Immature natural killer cell (primary cell): ENCODE measurements at places on chromosomes 13 and 19. TPM values are rescaled to one million over a fixed set of nuclear protein-coding genes. Genes with fewer than 3 reads are reported as not detected.
A peak's percentile ranks its signal among the peaks of the same experiment; 100 is the strongest.

DNA sequence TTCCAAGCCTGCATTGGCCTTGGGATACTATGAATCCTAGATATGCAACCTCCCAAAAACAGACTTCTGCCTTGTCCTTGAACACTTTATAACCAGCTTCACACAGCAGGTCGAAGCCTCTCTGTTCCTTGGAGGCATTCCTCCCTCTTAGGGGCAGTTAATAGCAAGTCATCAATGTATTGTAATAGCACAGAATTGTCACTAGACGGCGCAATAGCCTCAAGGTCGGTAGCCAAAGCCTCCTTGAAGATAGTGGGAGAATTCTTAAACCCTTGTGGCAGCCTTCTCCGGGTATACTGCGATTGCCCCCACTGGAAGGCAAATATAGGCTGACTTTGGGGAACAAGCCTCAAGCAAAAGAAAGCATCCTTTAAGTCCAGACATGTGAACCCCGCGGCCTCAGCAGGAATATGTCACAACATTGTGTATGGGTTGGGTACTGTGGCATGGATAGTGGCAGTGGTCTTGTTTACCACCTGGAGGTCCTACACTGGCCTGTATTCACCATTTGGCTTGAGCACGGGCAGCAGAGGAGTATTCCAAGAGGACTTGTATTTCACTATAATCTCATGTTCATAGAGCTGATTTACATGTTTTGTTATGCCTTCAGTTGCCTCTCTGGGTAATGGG is 61.1 kb downstream of the ZNF431 start:
- H3K27me3 ChIP-seq = peaks cover 1% of the 10 kb centered on the region
- H3K4me1 ChIP-seq = no peaks in the 10 kb centered on the region
- peak; percentile 37 for DNase-seq
- no peaks in the 10 kb centered on the region for H3K36me3 ChIP-seq
- H3K27ac ChIP-seq = no peak overlapping the region
- H3K4me3 ChIP-seq = no peak overlapping the region

- peaks cover 1% of the 10 kb centered on the region for H3K4me1 ChIP-seq
- no peaks in the 10 kb centered on the region for H3K36me3 ChIP-seq
- no peak overlapping the region for H3K4me3 ChIP-seq
- DNase-seq = no peak
- no peaks in the 10 kb centered on the region for H3K27me3 ChIP-seq
- H3K27ac ChIP-seq = no peak overlapping the region
Observed at GRCh38 chr13:25966086-25966485, 85.7 kb downstream of the SHISA2 start.

DNA sequence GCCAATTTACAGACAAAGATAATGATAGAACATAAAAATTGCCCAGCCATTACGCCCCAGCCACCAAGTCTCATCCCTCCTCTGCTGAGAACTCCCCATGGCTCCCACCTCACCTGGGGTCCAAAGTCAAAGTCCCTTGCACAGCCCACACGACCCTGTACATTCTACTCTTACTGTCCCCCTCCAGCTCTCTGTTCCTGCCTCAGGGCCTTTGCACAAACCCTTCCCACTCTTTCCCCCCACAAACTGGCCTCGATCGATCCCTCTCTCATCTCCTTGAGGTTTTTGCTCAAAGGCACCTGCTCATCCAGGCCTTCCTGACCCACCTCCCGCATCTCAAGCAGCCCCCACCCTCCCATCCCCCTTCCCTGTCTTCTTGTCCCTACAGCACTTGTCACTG is 1.3 kb downstream of the DOCK6 start:
- peaks cover 15% of the 10 kb centered on the region for H3K27me3 ChIP-seq
- no peak for DNase-seq
- peaks cover 10% of the 10 kb centered on the region for H3K4me1 ChIP-seq

- H3K27ac ChIP-seq = no peak overlapping the region
- peaks cover 2% of the 10 kb centered on the region for H3K27me3 ChIP-seq
- DNase-seq = no peak
- H3K4me1 ChIP-seq = no peaks in the 10 kb centered on the region
- H3K36me3 ChIP-seq = no peaks in the 10 kb centered on the region
Observed at GRCh38 chr13:60214213-60215055, 50.7 kb upstream of the DIAPH3 start.

DNA sequence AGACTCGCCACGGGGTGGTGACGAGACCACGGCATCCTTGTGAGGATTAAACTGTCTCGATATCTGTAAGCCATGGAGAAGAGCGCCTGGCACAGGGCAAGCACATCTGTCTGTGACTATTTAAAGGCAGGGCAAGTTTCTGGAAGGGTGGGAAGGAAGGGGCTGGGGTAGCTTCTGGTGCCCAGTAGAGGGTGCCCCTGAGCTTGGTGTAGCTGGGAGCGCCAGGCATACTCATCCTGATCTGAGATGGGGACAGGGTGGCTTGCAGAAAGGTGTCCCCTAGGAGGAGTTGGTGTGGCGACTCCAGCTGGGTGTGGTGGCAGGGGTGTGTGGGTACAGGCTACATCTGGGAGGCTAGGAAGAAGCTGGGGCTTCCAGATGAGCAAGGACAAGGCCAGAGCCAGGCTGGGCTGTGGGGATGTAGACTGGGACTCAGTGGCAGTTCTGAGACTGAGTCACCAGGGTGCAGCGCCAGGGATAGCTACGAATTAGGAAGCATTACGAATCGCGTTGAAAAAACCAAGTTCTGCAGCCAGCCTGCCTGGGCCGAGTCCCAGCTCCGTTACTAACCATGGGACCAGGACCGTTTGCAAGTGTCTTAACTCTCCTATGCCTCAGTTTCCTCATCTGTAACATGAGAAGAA is 23.1 kb upstream of the ASPDH start:
- no peak overlapping the region for H3K4me3 ChIP-seq
- no peak for DNase-seq
- H3K27me3 ChIP-seq = peaks cover 6% of the 10 kb centered on the region
- H3K27ac ChIP-seq = no peak overlapping the region

- peak; percentile 28 for DNase-seq
- peaks cover 6% of the 10 kb centered on the region for H3K4me1 ChIP-seq
- H3K4me3 ChIP-seq = peak overlapping the region; percentile 53
- no peak overlapping the region for H3K27ac ChIP-seq
Observed at GRCh38 chr19:40549007-40549708, 27.5 kb upstream of the SHKBP1 start.

DNA sequence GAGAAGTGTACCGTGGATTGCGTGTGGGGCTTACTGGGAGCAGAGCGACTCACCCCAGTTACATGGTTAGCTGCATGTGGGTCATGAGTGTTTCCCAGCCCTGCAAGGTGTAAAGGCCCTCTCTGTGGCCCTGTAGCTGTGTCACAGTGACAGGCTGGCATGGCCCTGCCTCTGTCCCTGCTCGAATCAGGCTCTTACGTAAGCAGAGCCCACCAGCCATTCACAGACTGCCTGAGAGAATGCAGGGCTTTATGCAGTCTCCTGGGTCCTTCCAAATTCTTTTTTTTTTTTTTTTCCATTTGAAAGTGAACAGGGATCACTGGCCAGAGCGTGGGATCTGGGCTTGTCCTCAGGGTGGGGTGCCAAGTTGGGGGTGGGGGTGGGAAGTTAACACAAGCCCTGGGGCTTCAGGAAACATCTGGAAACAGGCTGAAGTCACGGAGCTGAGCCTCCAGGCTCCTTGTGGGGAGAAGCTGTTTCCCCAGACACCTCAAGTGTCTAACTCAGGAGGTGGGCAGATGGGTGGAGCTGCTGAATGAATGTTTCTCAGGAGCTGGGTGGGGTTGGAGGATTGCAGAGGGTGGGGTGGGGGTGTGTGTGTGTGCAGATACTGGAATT is 13.4 kb downstream of the TECR start:
- H3K27ac ChIP-seq = no peak overlapping the region
- no peaks in the 10 kb centered on the region for H3K36me3 ChIP-seq
- no peak overlapping the region for H3K4me3 ChIP-seq
- no peaks in the 10 kb centered on the region for H3K27me3 ChIP-seq
- peaks cover 16% of the 10 kb centered on the region for H3K4me1 ChIP-seq
- no peak for DNase-seq

- H3K27me3 ChIP-seq = peaks cover 5% of the 10 kb centered on the region
- no peak for DNase-seq
- H3K4me3 ChIP-seq = peak overlapping the region; percentile 99
- peaks cover 8% of the 10 kb centered on the region for H3K36me3 ChIP-seq
- H3K27ac ChIP-seq = no peak overlapping the region
- peaks cover 27% of the 10 kb centered on the region for H3K4me1 ChIP-seq
Observed at GRCh38 chr19:18194554-18195238, 1.7 kb downstream of the MPV17L2 start.

DNA sequence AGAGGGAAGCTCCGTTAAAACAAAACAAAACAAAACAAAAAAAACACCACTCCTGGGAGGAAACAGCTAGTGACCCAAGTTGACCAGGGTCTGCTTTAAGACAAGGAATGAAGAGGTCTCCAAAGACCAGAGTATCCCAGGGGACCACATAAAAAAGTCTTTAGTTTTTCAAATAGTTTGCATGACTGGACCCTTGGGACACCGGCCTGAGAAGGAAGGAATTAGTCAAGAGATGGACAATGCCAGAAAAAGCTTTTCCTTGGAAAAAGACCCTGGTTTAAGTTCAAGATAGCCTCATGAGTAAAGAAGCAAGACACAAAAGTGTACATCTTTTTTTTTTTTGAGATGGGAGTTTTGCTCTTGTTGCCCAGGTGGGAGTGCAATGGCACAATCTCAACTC is 12.5 kb upstream of the PNMA8B start:
- H3K27ac ChIP-seq = no peak overlapping the region
- no peaks in the 10 kb centered on the region for H3K4me1 ChIP-seq
- H3K36me3 ChIP-seq = no peaks in the 10 kb centered on the region
- H3K4me3 ChIP-seq = no peak overlapping the region

GRCh38 chr13:54563286-54563685 is 1534.7 kb downstream of the OLFM4 start:
- no peaks in the 10 kb centered on the region for H3K36me3 ChIP-seq
- H3K27me3 ChIP-seq = no peaks in the 10 kb centered on the region
- DNase-seq = no peak
- no peak overlapping the region for H3K27ac ChIP-seq
- no peaks in the 10 kb centered on the region for H3K4me1 ChIP-seq

LHFPL6 gene
- not detected for polyA plus RNA-seq

DCT gene
- not detected for polyA plus RNA-seq

- H3K4me1 ChIP-seq = no peaks in the 10 kb centered on the region
- H3K27me3 ChIP-seq = no peaks in the 10 kb centered on the region
- no peak overlapping the region for H3K4me3 ChIP-seq
Observed at GRCh38 chr13:38850868-38851626, 139.6 kb downstream of the STOML3 start.

PRTN3 gene
- polyA plus RNA-seq = not detected

DNA sequence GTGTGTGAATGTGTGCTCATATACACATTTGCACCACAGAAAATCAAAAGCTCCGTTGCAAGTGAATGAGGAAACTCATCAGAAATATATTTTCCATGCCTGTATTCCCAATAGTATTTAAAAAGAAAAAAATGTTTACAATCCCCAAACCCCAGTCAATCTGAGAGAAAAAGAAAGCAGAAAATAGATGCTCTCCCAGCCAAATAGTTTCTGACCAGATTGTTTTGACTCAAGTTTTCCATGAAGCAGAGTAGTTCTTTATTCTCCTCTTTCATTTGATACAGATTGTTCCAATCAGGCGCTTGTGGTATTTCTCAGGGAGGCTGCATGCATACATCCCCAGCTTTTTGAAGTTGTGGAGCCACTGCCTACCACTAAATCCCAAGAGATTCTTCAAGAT is 110.6 kb downstream of the STARD13 start:
- DNase-seq = no peak
- no peaks in the 10 kb centered on the region for H3K4me1 ChIP-seq
- no peaks in the 10 kb centered on the region for H3K27me3 ChIP-seq
- no peak overlapping the region for H3K27ac ChIP-seq
- no peak overlapping the region for H3K4me3 ChIP-seq

- H3K36me3 ChIP-seq = no peaks in the 10 kb centered on the region
Observed at GRCh38 chr13:27953676-27954405, 15.3 kb downstream of the CDX2 start.

MCEMP1 gene
- 0.14 TPM for polyA plus RNA-seq

DNA sequence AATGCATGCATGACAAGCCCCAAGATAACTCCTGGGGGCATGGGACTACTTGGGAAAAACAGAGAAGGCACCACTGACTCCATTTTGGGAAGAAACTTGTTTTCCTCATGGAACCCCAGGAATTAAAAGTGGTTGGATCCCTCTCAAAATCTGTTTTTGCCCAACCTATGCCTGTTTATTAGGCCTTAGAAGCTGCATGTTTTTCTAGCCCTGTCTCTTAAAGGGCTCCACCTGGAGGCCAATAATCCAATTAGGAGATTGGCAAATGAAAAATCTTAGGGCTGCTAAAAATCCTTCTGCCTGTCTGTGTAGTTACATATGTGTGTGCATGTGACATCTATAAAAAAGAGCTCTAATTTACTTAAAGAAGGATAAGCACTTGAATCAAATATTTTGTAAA is 26.9 kb downstream of the MED4 start:
- H3K36me3 ChIP-seq = peaks cover 64% of the 10 kb centered on the region
- no peak overlapping the region for H3K27ac ChIP-seq
- H3K4me1 ChIP-seq = peaks cover 1% of the 10 kb centered on the region
- no peak overlapping the region for H3K4me3 ChIP-seq

IGFL3 gene
- not detected for polyA plus RNA-seq

IFNL1 gene
- 4.8 TPM for polyA plus RNA-seq

SGCG gene
- not detected for polyA plus RNA-seq

DNA sequence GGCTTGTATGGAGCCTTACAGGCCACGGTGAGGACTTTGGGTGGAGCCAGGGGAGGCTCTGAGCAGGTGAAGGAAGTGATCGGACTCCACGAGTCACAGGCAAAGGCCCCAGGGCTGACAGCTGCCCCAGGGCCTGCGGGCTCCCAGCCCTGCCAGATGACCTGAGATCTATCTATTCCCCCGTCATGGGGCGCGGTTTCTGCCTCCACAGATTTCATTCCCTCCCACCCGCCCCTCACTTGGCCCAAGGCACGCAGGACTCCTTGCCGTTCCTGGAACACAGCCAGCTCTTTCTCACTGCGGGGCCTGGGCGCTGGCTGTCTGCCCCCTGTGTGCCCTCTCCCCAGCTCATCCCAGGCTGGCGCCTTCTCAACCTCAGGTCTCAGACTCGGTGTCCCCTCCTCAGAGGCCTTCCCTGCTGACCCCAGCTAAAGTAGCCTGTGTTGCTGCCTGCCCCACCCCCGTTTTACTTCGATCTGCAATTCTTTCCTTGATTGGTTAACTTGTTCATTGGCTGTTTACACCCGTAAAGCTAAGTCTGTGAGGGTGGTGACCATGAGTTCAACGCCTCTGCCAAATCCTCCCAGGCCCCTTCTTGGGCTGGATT is 13.9 kb upstream of the PAK4 start:
- H3K4me3 ChIP-seq = no peak overlapping the region
- H3K27me3 ChIP-seq = peaks cover 3% of the 10 kb centered on the region
- H3K4me1 ChIP-seq = peaks cover 6% of the 10 kb centered on the region
- no peaks in the 10 kb centered on the region for H3K36me3 ChIP-seq
- no peak for DNase-seq

GRCh38 chr13:92300651-92301050 is 902.2 kb downstream of the GPC5 start:
- no peak overlapping the region for H3K4me3 ChIP-seq
- H3K27ac ChIP-seq = no peak overlapping the region
- H3K4me1 ChIP-seq = no peaks in the 10 kb centered on the region
- no peaks in the 10 kb centered on the region for H3K36me3 ChIP-seq
- H3K27me3 ChIP-seq = no peaks in the 10 kb centered on the region

DNA sequence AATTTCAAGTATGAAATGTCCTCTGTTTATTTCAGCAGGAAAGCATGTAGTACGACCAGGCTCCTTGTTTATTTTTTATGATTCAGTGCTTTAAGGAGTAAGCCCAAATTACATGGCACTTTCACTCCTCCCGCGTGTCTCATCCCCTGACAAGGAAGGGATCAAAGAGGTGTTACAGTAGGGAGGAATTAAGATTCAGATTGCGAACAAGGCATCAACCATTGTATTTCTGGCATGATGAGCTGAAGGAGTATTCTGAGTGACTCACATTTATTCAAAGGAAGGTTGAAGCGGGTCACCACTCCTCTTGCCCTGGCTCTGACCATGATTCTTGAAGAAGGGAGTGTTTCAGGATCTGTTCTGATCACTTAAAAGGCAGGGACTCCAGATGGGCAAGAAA is 46.1 kb upstream of the CNMD start:
- no peak overlapping the region for H3K27ac ChIP-seq
- H3K4me3 ChIP-seq = no peak overlapping the region
- H3K4me1 ChIP-seq = no peaks in the 10 kb centered on the region
- DNase-seq = no peak
